ENCODE measurements at places on chromosomes 5 and 9. TPM values are rescaled to one million over a fixed set of nuclear protein-coding genes. Genes with fewer than 3 reads are reported as not detected.

DNA sequence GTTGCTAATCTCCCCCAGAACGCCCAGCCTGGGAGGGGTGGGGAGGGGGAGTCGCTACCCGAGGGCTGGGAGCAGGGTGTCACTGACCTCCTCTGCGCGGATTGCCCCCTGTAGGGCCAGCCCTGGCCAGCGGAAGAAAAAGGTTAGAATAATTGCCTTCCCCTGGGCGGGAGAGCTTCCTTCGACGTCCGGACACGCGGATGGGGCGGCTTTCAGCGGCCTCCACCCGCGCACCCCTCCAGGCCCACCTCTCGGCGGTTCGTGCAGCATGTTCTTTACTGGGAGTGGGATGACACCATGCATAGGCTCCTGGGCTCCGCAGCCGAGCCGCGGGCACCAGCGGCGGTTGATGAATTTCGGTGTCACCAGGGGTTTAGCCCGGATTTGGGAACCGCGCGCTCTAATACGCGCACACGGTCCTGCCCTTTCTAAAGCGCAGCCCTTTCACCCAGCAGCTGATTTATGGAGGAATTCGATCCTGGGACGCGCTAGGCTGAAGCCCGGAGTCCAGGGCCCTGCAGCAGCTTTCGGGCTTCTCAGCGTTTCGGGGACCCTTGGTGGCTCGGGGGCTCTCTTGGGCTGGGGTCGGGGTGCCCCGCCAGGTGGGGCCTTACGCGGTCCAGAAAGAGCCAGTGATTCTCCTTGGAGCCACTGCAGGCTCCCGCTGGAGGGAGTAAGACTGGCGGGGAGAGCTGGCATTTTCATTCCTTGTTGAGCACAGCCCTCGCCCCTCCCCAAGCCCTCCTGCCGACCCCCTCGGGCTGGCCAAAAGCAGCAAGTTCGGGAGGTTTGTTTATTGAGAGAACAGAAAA lies 10.1 kb downstream of the LMX1B start:
- no peak for DNase-seq
- H3K4me3 ChIP-seq, result no peak overlapping the region
- H3K4me1 ChIP-seq, result peaks cover 33% of the 10 kb centered on the region
- peaks cover 44% of the 10 kb centered on the region for H3K27me3 ChIP-seq
- no peaks in the 10 kb centered on the region for H3K36me3 ChIP-seq
- no peak overlapping the region for H3K27ac ChIP-seq

DNA sequence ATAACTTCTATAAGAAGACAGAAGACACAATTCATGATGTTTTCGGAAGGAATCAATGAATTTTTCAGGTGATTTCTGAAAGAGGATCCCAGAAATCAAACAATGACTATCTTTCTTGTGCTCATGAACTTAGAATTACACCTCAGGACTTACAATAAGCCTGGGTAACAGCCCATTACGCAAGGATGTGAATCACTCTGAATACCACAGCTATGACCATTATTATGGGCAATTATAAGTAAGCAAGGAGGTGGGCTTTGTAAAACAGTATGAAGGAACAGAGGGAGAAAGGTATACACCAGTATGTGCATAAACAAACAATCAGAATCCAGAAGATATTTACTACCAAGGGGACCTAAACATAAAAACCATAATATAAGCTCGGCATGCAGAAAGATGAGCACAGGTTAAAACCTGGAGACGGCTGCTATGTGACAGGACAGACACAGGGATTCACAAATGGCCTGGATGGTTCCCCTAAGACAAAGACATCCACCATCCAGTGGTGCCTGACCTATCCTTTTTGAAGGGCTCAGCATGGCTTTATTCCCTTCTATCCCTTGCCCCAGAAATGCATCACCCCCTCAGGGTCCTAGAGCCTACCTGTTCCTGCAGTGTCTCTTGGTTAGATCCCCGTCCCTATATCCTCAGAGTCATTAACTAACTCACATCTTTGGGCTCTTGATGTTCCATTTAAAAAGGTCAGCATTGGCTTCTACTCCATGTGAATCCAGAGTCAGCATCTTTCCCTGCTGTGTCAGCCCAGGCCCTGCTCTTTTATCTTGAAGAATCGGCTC lies 21.8 kb upstream of the PPP2CA start:
- H3K27ac ChIP-seq, result no peak overlapping the region
- H3K36me3 ChIP-seq, result no peaks in the 10 kb centered on the region
- no peak for DNase-seq
- no peak overlapping the region for H3K4me3 ChIP-seq

DNA sequence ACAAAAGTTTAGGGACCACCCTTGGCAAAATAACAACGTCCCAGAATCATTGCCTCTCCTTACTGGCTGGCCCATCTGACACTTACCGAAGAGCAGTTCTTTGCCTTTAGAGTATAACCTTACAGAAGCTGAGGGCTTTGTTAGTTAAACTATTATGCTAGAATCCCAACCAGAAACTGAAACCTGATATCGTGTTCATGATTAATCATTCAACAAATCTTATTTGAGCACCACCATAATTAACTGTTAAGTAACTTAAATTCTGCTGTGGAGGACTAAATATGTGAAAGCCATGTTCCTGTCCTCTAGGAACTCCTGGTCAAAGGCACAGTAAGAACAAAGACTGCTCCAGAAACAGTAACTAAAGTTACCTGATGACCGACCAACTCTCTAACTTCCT lies 104.9 kb downstream of the ARL15 start:
- DNase-seq, result no peak
- H3K27ac ChIP-seq, result no peak overlapping the region

DNA sequence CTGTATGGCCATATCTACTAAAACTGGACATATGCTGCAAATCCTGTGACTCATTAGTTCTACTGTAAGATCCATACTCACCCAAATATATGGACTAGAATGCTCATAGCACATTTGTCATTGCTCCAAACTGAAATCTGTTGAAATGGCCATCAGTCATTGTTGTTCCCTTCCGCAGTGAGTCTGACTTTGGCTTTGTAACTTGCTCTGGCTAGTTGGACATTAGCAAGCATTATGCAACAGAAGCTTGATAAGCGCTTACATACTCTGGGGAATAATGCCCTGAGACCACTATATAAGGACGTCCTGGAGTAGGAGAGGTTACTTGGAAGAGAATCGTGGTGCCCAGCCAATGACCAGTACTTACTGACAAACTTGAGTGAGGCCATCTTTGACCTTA lies 9.0 kb downstream of the KIAA1958 start:
- no peak overlapping the region for H3K4me3 ChIP-seq
- H3K36me3 ChIP-seq, result no peaks in the 10 kb centered on the region
- H3K4me1 ChIP-seq, result no peaks in the 10 kb centered on the region
- no peaks in the 10 kb centered on the region for H3K27me3 ChIP-seq
- DNase-seq, result no peak

The NUDT12 gene
- total RNA-seq, result 1.7 TPM

DNA sequence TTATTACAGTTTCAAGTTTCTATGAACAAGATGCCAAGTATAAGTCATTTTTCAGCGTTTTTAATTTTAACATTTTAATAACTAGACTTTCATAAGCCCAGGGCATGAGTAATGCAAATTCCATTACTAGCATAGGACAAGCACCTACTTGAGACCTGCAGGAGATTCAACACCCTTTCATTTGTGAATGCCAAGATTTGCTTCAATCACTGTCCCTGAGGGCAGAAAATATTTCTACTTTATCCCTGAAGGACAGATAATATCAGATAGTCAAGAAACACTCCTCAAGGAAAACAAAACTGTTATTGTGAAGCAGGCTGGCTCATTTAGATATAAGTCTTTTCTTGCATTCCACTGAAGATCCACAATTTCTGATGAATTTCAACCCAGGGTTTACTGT lies 27.7 kb upstream of the ZNF622 start:
- H3K36me3 ChIP-seq, result peaks cover 2% of the 10 kb centered on the region
- no peaks in the 10 kb centered on the region for H3K27me3 ChIP-seq
- no peak for DNase-seq
- no peaks in the 10 kb centered on the region for H3K4me1 ChIP-seq
- no peak overlapping the region for H3K27ac ChIP-seq

DNA sequence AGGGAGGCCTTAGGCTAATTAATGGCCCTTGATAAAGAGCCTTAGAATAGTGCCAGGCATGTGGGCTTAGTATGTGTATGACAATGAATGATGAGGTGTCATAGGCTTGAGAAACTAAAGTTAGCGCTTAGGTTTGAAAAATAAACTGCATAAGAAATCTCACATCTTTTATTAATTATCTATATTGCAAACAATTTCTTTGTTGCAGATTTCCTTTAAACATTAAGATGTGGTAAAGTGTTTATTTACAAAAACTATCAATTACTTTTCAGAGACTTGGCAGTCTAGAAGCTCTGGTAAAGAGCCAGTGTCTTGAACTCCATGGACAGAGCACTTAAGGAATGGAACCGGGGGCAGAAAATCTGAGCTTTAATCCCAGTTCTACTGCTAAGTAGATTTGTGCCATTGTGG lies 23.1 kb downstream of the MAP1B start:
- no peak for DNase-seq
- no peaks in the 10 kb centered on the region for H3K36me3 ChIP-seq
- no peak overlapping the region for H3K27ac ChIP-seq
- H3K4me3 ChIP-seq, result no peak overlapping the region

- no peaks in the 10 kb centered on the region for H3K4me1 ChIP-seq
- no peak overlapping the region for H3K4me3 ChIP-seq
- DNase-seq, result no peak
- no peak overlapping the region for H3K27ac ChIP-seq
- H3K27me3 ChIP-seq, result no peaks in the 10 kb centered on the region
Observed at GRCh38 chr5:166505544-166505943, 1785.9 kb upstream of the WWC1 start.

The EEIG1 gene
- 698 TPM for total RNA-seq

The OSTF1 gene
- total RNA-seq, result 73.9 TPM

The C9orf152 gene
- 0.09 TPM for total RNA-seq

GRCh38 chr5:56307714-56308333 lies 74.7 kb upstream of the ANKRD55 start:
- H3K27me3 ChIP-seq, result no peaks in the 10 kb centered on the region
- H3K27ac ChIP-seq, result no peak overlapping the region
- H3K4me1 ChIP-seq, result no peaks in the 10 kb centered on the region
- H3K4me3 ChIP-seq, result no peak overlapping the region
- no peak for DNase-seq
